PC-9 (cell line): ENCODE measurements at places on chromosomes 16 and 17. TPM values are rescaled to one million over a fixed set of nuclear protein-coding genes. Genes with fewer than 3 reads are reported as not detected.

DNA sequence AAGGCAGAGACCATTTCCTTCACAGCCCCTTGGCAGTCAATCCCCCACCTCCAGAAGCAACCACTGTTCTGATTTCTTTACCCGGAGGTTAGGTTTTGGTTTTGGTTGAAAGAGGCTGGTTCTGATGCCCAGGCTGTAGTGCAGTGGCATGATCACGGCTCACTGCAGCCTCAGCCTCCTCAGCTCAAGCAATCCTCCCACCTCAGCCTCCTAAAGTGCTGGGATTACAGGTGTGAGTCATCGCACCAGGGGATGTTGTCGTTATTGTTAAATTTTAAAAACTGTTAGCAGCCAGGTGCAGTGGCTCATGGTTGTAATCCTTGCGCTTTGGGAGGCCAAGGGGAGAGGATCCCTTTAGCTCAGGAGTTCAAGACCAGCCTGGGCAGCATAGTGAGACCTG, 3.0 kb upstream of the CTRB2 start:
- H3K27ac ChIP-seq: no peak overlapping the region
- H3K4me3 ChIP-seq: no peak overlapping the region
- no peak for DNase-seq

DNA sequence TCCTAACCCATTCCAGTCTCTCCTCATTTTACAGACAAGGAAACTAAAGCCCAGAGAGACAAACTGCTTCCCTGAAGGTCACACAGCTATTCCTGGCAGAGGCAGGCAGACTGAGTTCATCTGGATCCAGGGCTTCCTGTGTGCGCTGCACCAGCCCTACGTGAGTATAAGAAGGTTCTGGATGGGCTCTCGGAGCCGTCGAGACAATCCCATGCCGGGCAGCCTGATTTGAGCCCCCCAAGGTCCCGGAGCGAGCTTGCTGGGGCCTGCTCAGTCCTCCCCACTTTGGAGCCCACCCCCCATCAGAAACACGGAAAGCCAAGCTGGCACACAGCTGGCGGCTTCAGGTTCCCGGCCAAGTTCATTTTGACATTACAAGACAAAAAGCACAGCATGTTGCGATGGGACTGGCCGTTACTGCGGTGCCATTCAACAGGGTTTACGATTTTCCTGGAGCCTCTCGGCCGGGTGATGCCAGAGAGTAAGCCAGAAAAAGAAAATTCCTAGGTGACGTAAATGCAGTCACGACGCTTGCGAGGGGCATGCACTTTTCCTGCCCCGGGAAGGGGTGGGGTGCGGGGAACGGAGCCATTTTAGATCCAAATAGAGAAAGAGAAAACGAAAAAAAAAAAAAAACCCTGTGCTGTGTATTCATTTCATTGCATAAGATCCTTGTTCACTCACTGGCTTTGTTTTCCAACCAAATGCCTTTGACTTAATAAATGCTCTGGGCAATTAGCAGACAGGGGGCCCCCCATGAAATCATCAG, 167.1 kb upstream of the FOXF1 start:
- H3K27me3 ChIP-seq: peaks cover 87% of the 10 kb centered on the region
- no peak overlapping the region for H3K4me3 ChIP-seq
- H3K27ac ChIP-seq: no peak overlapping the region
- DNase-seq: no peak
- no peaks in the 10 kb centered on the region for H3K4me1 ChIP-seq
- H3K36me3 ChIP-seq: no peaks in the 10 kb centered on the region

DNA sequence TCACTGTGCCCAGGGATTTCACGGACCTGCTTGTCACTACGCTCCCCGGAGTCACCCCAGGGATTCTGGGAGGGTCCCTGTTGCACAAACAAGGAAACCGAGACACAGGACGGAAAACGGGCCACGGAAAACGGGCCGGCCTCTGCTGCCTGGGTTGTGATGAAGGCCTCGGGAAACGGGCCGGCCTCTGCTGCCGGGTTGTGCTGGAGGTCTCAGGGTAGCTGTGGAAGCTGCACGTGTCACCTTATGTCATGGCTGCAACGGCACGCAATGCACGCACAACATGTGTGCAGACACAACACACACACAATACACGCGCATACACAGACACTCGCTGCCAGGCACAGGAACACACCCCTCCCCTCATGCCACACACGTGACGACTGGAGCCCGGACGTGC, 27.0 kb upstream of the GNG13 start:
- no peak for DNase-seq

The EPN3 gene
- 15.6 and 22.8 TPM in 2 replicates for total RNA-seq

- peaks cover 52% of the 10 kb centered on the region for H3K4me1 ChIP-seq
- DNase-seq: peak; percentile 46
- H3K27me3 ChIP-seq: no peaks in the 10 kb centered on the region
Measured at GRCh38 chr16:68995011-68995504, 110.4 kb upstream of the HAS3 start.

The PRSS8 gene
- total RNA-seq: 147 and 154 TPM in 2 replicates

DNA sequence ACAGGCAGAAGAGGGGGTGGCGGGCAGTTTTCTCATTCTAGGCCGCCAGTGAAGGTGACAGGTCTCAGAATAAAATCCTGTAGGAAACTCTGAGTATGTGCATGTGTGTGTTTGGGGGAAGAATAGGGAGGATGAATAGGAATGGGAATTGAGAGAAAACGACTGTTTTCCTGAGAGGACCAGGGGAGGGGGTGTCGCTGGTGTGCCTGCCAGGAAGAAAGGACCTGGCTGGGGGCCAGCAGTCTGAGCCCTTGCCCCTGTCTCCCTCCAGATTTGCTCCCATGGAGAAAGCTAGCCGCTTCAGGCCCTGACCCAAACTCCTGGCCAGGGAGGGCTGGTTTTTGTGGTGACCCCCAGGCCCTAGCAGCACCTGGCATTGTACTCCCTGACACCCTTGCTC, 14.4 kb downstream of the C17orf50 start:
- H3K27ac ChIP-seq: no peak overlapping the region
- no peak for DNase-seq
- H3K4me1 ChIP-seq: peaks cover 27% of the 10 kb centered on the region
- H3K27me3 ChIP-seq: peaks cover 12% of the 10 kb centered on the region

- DNase-seq: no peak
- H3K4me3 ChIP-seq: no peak overlapping the region
- H3K4me1 ChIP-seq: no peaks in the 10 kb centered on the region
- H3K27ac ChIP-seq: no peak overlapping the region
- H3K36me3 ChIP-seq: no peaks in the 10 kb centered on the region
- peaks cover 37% of the 10 kb centered on the region for H3K27me3 ChIP-seq
Measured at GRCh38 chr16:50011707-50012106, 13.3 kb upstream of the CNEP1R1 start.

- DNase-seq: no peak
- 0 out of 2 replicates have a peak, but pooled peaks cover 3% of the 10 kb centered on the region for H3K4me1 ChIP-seq
- H3K27me3 ChIP-seq: no peaks in the 10 kb centered on the region
- H3K36me3 ChIP-seq: no peaks in the 10 kb centered on the region
Measured at GRCh38 chr17:81228420-81228819, 5.7 kb upstream of the CEP131 start.

The ZPBP2 gene
- not detected in 2 replicates for total RNA-seq
